Chondrocyte (in vitro differentiated cells): ENCODE measurements at places on chromosomes 2 and 18.

DNA sequence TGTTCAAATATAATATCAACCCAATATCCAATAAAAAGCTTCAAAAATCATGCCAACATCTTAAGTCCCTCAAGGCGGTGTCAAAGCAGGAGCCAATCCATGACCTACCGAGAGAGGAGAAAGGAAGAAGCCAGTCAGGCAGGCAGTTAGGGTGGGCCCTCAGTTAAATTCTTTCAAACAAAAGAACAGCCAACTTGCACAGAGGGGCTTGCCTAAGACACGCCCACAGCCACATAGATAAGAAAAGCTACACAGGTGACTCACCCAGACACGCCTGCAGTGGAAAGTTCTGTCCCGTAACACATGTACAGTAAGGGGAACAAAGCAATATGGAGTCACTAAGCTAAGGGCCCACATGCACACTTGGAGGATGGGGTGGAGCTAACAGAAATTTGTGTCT lies 61.3 kb downstream of the SP110 start:
- no peak overlapping the region for H3K4me3 ChIP-seq
- DNase-seq, result no peak
- no peaks in the 10 kb centered on the region for H3K27me3 ChIP-seq
- no peak overlapping the region for H3K27ac ChIP-seq

- H3K27ac ChIP-seq, result no peak overlapping the region
- H3K4me1 ChIP-seq, result peaks cover 2% of the 10 kb centered on the region
- no peak for DNase-seq
- no peaks in the 10 kb centered on the region for H3K27me3 ChIP-seq
- no peak overlapping the region for H3K4me3 ChIP-seq
- peaks cover 42% of the 10 kb centered on the region for H3K36me3 ChIP-seq
Measured at GRCh38 chr2:182767578-182767977, 51.5 kb downstream of the DNAJC10 start.

DNA sequence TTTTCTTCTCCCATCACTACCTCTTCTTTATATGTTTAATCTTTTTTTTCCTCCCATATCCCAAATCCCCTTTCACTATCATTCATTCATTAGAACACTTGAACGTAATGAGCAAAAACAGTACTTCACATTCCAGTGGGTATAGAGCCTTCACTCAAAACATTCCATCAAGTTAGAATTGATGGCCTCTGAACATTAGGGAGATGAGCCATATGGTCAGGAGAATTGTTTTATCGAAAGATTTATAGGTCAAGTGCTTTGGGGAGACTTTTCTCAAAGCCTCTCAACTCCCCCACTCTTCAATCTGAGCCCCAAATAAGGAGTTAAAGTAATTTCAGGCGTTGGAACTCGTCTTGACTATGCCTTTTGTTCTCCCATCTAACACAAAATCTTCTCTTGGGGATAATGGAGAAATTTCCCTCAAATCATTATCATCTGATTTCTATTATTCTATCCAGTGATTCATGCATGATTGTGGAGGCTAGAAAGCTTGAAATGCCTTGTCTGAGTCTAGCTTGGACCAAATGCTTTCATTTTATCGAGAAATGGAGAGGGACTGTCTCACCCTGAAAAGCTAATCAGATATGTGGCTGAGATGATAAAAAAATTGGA lies 79.2 kb downstream of the KIAA2012 start:
- no peaks in the 10 kb centered on the region for H3K36me3 ChIP-seq
- no peak overlapping the region for H3K27ac ChIP-seq
- DNase-seq, result no peak

- H3K36me3 ChIP-seq, result peaks cover 8% of the 10 kb centered on the region
- peak overlapping the region; percentile 57 for H3K27ac ChIP-seq
- DNase-seq, result no peak
- H3K4me3 ChIP-seq, result peak overlapping the region; percentile 99
Measured at GRCh38 chr2:191679818-191680600, 2.1 kb downstream of the NABP1 start.

GRCh38 chr2:9681427-9681817 lies 50.6 kb upstream of the YWHAQ start:
- no peaks in the 10 kb centered on the region for H3K27me3 ChIP-seq
- no peaks in the 10 kb centered on the region for H3K36me3 ChIP-seq
- no peak for DNase-seq

GRCh38 chr2:171139860-171140259 lies 20.8 kb downstream of the TLK1 start:
- H3K4me1 ChIP-seq, result peaks cover 74% of the 10 kb centered on the region
- peak overlapping the region; percentile 70 for H3K27ac ChIP-seq
- no peak for DNase-seq
- no peak overlapping the region for H3K4me3 ChIP-seq

DNA sequence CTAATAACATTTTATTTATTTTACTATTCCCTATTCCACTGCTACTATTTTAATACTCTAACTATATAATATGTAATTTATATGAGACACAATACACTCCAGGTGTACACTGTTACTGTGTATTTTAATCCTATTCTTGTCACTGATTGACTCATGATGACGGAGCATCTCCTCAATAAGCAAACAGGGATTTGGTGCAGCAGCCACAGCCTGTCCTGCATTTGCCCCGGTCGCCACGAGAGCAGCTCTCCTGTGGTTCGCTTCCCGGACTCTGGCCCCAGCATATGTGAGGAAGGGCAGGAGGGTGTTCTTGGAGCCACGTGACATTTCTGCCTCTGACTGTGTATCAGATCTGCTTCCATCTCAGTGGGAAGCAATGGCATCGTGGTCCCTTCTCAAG lies 74.1 kb upstream of the PXDN start:
- peaks cover 31% of the 10 kb centered on the region for H3K4me1 ChIP-seq
- no peak for DNase-seq
- H3K36me3 ChIP-seq, result no peaks in the 10 kb centered on the region
- H3K4me3 ChIP-seq, result no peak overlapping the region

DNA sequence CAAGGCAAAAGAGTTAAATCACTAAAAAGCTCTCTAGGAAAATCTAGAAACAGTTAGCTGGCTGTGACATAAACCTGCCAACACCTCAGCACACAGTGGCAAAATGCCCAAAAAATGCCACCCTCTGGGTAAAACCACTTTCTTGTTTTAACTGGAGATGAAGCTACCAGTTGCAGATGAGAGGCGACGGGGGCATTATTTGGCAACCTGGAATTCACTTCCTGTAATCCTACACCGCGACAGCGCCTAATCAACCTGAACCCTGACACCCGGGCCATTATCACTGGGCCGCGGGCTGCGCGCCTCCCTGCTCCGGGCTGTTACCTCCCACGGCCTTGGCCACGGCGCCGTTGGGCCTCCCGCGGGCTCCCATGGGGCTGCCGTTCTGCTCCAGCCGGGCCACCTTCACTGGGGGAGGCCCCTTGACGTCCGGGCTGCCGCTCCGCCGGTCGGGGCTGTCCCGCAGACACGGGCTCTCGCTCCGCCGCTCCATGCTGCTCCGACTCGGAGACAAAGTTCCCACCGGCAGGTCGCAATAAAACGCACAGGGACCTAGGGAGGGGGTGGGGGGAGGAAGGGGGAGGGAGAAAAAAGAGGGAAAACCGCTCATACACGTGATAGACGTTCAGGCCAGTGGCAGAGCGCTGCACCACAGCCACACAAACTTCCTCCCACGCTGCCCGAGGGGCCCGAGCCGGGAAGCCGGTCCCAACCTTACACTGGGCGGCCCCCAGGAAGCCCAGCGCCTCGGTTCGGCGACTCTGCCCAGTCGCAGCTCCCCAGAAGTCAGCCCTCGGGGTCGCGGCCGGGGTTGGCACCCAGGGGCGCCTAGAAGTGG lies 2.0 kb downstream of the SATB2 start:
- no peak overlapping the region for H3K27ac ChIP-seq
- H3K4me1 ChIP-seq, result peaks cover 24% of the 10 kb centered on the region
- peaks cover 7% of the 10 kb centered on the region for H3K27me3 ChIP-seq
- peak overlapping the region; percentile 88 for H3K4me3 ChIP-seq

DNA sequence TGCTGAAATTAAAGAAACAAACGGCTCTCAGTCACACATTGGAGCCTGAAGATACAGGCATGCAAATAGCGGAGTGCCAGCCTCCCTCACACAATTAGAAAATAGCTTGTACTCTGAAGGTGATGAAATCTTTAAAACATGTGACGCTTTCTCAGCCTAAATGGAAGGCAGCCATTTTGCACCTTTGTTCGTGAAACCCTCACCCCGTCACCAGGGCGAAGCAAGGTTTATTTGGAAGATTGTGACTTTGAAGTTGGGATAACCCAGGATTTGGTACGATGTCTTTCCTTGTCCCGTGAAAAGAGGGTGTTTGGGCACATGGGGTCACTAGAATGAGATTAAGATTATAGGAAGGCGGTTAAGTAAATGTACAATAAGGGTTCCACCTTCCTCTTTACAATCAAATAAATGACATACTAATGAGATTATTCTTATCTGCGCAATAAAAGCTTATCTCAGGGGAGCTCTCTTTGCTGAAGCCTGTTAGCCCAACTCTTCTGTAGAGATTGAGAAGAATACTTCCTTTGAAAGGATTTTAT lies 4.2 kb downstream of the SH3BP4 start:
- H3K4me3 ChIP-seq, result no peak overlapping the region
- no peak for DNase-seq
- H3K27ac ChIP-seq, result no peak overlapping the region
- H3K27me3 ChIP-seq, result no peaks in the 10 kb centered on the region
- H3K36me3 ChIP-seq, result no peaks in the 10 kb centered on the region

GRCh38 chr2:45964223-45964841 lies 312.9 kb downstream of the PRKCE start:
- no peaks in the 10 kb centered on the region for H3K27me3 ChIP-seq
- H3K4me3 ChIP-seq, result no peak overlapping the region
- H3K36me3 ChIP-seq, result no peaks in the 10 kb centered on the region
- DNase-seq, result no peak
- H3K4me1 ChIP-seq, result peaks cover 50% of the 10 kb centered on the region

DNA sequence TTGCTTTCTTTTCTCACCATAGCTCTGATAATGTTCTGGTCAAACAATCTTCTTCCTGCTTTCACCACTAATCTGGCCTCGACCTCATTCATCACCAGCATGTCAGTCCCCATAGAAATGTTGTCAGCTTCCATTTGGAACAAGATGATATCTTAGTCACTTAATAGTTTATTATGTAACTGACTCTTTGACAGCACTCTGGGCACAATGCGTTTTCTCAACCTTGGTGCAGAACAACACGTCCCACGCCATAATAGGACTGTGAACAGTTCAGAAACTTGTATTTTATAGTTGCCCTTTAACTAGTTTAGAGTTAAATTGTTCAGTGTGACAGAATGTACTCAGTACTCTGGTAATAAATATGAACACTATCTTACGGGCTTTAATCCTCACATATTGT lies 106.0 kb downstream of the MC4R start:
- no peak for DNase-seq
- H3K27me3 ChIP-seq, result peaks cover 5% of the 10 kb centered on the region
- H3K27ac ChIP-seq, result no peak overlapping the region
- H3K4me1 ChIP-seq, result no peaks in the 10 kb centered on the region
- no peaks in the 10 kb centered on the region for H3K36me3 ChIP-seq
- H3K4me3 ChIP-seq, result no peak overlapping the region

- no peaks in the 10 kb centered on the region for H3K4me1 ChIP-seq
- no peak overlapping the region for H3K27ac ChIP-seq
- DNase-seq, result no peak
- no peaks in the 10 kb centered on the region for H3K27me3 ChIP-seq
Measured at GRCh38 chr2:33617989-33618388, 18.9 kb upstream of the FAM98A start.

- no peak for DNase-seq
- H3K27me3 ChIP-seq, result no peaks in the 10 kb centered on the region
- no peaks in the 10 kb centered on the region for H3K36me3 ChIP-seq
- H3K27ac ChIP-seq, result no peak overlapping the region
- H3K4me1 ChIP-seq, result no peaks in the 10 kb centered on the region
- H3K4me3 ChIP-seq, result no peak overlapping the region
Measured at GRCh38 chr18:57258131-57258777, 94.1 kb upstream of the ST8SIA3 start.

DNA sequence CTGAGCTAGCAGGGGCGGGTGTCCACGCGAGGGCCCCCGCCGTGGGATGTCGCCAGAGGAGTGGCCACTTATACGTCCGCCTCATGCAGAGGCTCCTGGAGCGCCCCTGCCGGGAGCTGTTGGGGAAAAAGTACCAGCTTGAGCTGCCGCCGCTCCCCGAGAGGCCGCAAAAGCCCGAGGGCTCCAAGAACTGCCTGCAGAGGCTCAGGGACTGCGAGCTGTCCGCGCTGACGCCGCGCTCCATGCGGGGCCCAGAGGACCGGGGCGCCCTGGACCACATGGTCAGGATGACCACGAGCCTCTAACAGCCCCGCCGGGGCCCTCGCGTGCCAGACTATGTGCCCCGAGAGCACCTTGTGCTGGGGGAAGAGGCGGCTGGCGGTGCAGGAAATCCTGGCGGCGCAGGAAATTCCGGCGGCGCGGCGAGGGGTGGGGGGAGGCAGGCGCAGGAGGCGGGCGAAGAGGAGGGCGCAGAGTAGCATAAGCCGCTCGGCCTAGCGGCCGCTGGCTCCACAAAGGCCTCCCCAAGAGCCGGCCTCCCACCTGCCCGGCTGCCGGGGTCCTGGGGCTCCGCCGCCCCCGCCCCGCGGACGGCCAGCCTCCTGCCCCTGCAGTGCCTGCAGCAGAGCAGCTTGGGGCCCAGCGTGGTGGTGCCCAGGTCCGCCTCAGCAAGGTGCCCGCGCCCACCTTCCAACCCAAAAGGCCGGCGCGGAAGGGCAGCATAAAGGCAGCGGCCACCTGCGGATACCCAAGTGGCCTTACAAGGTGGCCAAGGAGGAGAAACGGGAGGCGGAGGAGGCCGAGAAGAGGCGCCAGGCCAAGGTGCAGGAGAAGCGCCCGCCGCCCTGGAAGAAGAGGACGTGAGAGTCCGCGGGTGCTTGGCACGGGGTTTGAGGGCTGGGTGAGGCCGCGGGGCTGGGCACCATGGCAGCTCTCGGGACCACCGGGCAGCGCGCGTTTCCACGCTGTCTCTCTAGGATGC lies 42.1 kb upstream of the TRIM43B start:
- H3K27ac ChIP-seq, result no peak overlapping the region
- H3K4me1 ChIP-seq, result no peaks in the 10 kb centered on the region
- H3K36me3 ChIP-seq, result no peaks in the 10 kb centered on the region
- no peak for DNase-seq

GRCh38 chr2:46198164-46198883 lies 98.9 kb upstream of the EPAS1 start:
- peaks cover 18% of the 10 kb centered on the region for H3K4me1 ChIP-seq
- no peaks in the 10 kb centered on the region for H3K27me3 ChIP-seq
- H3K27ac ChIP-seq, result no peak overlapping the region
- H3K4me3 ChIP-seq, result no peak overlapping the region
- no peaks in the 10 kb centered on the region for H3K36me3 ChIP-seq
- DNase-seq, result no peak

DNA sequence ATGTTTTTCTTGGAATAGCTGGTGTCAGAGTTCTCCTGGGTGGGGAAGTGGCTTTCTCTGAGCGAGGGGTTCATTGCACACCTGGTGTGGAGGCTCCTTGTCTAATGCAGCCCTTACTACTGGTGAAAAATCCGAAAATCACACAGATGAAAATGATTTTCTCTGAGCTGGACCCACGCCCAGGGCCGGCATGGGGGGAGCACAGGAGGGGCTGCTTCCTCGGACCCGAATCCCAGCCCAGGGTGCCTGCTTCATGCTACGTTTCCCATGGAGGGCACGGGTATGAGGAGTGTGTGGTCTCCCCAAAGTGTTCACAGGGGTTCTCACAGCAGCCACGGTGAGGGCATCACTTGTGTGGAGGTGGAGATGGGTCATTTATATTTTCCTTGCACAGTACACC lies 288.0 kb upstream of the HDAC4 start:
- H3K36me3 ChIP-seq, result no peaks in the 10 kb centered on the region
- H3K4me3 ChIP-seq, result no peak overlapping the region
- peaks cover 31% of the 10 kb centered on the region for H3K27me3 ChIP-seq
- H3K27ac ChIP-seq, result no peak overlapping the region
- no peak for DNase-seq
- H3K4me1 ChIP-seq, result no peaks in the 10 kb centered on the region
